ENCODE measurements at places on chromosomes 1 and 21.

- no peak for DNase-seq
Observed at GRCh38 chr1:67316180-67316902, 8.7 kb downstream of the IL12RB2 start.

- DNase-seq = no peak
Observed at GRCh38 chr1:202952818-202953217, 5.3 kb downstream of the ADIPOR1 start.

DNA sequence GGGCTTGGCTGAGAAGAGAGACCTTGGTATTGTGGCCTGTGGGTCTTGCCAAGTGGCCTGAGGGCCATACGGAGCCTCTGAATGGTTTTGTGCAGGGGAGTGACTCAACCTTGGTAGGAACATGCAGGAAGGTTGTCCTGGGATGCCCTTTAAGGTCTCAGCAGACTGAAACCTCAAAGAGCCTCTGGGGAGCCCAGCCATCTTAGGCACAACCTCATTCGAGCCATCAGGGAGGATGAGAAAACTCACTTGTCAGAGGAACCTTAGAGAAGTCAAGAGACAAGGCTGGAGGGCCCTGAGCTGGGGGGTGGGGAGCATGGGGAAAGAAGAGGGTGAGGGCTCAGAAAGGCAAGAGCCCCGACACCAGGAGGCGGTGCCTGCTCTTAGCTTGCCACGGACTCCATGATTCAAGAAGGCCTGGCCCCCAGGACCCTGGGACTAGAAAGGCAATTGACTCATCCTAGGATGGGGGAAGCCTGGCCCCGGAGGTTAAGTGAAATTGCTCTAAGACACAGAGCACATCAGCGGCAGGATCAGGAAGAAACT is 13.0 kb downstream of the IFI6 start:
- no peak for DNase-seq

DNA sequence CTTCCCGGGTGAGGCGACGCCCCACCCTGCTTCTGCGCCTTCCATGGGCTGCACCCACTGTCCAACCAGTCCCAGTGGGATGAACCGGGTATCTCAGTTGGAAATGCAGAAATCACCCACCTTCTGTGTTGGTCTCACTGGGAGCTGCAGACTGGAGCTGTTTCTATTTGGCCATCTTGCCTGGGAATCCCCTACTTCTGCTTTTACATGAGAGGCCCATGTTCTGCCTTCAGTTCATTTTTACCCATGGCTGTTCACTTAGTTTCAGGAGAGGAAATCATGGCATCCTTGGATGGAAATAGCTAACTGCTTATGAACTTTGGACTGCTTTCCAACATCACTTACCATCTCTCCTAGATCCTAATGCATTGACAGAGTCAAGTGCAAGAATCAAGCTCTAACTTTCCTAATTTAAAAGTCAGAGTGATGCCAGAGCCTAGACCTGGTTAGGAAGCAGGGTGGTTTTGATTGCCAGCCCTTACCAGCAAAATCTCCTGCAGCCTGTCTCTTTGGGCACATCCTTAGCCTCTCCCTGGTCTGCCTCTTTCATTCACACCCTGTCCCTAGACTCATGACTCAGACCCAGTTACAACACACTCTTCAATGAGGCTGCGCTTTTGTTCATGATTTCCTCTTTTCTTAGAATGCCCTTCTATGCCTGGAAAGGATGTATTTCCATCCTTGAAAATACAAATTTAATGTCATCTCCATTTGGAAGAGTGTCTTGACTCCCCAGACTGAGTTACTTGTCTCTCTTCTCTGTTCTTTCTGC is 137.2 kb downstream of the KCTD3 start:
- no peak for DNase-seq

DNA sequence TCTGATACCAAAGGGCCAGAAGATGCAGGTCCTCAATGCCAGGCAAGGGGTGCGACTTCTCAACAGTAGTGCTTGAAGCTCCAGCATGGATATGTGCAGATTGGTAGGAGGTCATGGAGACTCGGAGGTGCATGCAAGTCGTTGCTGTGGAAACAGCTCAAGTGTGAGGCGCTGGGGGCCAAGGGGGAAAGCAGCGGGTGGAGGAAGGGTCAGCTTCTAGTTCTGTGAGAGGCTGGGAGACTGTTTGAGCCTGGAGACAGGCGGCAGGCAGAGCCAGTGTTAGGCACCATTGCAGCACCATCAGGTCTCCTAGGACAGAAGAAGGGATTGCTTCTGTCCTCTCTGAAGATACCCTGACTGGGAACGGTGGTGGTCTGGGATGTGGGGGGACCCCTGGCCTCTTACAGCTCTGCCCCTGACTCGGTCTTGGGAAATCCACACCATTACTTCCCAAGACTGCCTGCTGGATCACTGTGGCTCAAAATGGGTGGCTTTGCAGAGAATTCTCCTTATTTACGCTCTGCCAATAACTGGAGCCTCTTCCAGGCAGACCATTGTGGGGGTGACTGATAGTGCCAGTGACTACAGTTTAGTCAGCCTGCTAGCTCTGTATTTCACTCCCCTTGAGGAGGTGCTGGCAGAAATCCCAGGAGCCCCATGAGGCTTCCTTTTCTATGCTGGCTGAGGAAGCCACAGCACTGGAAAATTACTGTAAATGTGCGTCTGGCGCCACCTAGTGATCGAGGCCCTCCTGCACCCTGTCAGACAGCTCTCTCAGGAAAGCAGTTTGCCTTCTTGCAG is 46.3 kb upstream of the VANGL1 start:
- peak; percentile 59 for DNase-seq

DNA sequence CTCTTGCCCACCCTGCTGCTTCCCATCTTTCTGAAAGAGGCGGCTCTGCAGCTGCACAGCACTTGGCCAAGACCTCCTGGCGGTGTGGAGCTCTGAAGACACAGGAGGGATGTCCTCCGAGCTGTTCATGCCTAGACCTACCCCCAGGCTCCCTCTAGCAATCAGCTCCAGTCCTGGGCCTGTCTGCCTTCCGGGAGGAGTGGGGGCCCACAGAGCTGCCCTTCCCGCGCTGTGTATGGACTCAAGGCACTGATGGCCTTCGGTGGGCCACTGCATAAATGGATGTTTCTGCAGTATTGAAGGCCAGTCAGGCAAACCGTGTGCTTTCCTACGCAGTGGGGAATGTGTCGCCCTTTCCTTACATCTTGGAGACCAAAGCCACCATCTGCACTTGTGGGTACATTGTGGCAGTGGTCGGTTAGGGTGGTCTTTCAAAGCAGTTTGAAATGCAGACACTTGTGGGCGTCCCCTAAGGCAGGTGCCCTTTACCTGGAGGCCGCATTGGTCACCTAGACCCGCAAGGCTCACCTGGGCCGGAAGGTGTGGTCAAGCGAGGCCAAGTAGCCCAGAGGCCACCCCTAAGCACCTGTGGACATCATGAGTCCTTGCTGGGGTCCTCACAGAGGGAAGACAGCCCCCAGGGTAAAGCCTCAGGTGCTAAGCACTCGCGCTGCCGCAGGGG is 912 bp upstream of the PKNOX1 start:
- DNase-seq = no peak

DNA sequence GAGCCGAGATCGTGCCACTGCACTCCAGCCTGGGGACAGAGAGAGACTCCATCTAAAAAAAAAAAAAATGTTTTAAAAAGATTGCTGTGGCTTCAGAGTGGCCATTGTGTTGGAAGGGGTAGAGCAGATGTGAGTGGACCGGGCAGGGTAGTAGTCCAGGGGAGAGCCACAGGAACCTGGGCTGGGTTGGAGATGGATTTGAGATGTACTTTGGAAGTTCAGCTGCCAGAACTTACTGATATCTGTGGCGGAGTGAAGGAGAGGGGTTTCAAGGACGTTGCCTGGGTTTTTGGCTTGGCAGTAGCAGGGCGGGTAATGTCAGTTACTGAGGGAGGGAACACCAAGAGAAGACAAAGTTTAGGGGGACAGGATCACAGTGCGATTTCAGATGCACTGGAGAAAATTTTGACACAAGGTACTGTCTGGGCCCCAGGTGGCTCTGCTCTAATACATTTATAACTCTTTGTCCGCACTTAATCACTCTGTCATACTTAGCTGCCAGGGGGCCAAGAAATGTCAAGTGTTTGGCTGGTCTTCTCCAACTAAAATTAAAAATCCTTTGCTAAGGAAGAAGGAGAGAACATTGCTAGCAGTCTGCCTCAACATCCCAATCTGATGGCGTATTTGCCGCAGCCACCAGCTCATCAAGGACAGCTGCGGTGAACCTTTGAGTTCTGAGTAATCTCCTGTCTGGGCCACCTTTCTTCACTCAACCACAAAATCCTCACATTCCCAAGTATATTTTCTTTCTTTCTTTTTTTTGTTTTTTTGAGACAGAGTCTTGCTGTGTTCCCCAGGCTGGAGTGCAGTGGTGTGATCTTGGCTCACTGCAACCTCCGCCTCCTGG is 9.6 kb downstream of the EPHX1 start:
- DNase-seq = no peak

DNA sequence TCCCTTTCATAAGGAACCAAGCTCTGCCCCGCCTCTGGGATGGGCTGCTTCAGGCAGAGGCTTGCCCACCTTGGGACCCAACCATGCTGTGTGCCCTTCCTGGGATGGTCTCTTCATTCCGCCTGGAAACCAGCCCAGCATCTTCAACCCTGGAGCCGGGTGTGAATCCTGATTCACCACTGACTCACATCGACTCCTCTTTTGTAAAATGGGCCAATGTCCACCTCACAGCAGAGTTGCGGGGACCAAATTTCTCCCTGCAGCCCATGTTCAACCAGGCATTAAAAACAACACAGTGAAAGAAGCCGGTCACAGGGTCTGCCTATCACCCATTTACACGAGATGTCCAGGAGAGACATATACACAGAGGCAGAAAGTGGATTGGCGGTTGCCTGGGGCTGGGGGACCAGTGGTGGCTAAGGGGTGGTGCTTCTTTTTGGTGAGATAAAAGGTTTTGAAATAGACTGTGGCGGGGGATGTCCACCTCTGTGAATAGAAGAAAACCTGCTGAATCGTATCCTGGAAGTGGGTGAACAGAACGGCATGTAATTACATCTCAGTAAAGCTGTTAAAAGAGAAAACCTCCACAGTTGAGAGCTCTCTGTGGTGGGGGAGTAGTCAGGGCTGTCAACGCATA is 6.9 kb upstream of the GPR153 start:
- no peak for DNase-seq

DNA sequence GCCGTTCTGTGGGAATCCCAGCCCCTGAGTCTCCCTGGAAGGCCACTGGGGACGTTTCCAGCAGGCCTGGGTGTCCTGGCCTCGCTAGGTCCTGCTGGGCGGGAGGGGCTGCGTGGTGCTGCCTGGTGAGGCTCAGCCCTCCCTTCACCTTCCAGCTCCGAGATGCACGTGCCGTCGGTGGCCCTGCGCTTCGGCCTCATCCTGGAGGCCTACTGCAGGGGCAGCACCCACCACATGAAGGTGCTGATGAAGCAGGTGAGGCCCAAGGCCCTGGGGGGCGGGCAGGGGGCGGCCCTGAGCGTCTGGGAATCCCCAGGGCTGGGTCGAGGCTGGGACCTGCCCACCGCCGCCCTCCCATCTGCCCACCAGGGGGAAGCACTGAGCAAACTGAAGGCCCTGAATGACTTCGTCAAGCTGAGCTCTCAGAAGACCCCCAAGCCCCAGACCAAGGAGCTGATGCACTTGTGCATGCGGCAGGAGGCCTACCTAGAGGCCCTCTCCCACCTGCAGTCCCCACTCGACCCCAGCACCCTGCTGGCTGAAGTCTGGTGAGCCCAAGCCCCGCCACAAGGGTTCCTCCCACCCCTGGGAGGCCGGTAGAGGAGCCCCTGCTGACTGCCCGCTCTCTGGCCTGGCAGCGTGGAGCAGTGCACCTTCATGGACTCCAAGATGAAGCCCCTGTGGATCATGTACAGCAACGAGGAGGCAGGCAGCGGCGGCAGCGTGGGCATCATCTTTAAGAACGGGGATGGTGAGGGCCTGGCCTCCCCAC is 70.3 kb downstream of the PIK3CD start:
- DNase-seq = no peak

DNA sequence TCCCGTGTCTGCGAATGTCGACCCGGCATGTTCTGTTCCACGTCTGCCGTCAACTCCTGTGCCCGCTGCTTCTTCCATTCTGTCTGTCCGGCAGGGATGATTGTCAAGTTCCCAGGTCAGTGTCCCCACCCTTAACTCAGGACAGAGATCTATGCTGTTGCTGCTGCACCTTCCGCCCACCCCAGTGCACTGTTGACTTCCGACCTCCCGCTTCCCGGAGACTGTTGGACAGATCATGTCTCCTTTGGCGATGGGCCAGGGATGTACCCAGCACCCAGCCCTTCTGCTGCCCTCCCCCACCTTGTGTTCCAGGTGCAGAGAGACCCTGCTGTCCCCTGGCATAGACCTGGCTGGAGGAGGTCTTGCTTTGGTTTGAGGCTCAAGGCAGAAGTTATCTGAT is 41.3 kb downstream of the TNFRSF8 start:
- no peak for DNase-seq
